ENCODE measurements at places on chromosomes 7 and 10.

- no peak for DNase-seq
Measured at GRCh38 chr7:15720849-15721471, 34.5 kb upstream of the MEOX2 start.

- DNase-seq: peak; percentile 73
Measured at GRCh38 chr10:63083904-63084689, 49.0 kb upstream of the NRBF2 start.

- no peak for DNase-seq
Measured at GRCh38 chr7:4108951-4109350, 573.1 kb upstream of the FOXK1 start.

DNA sequence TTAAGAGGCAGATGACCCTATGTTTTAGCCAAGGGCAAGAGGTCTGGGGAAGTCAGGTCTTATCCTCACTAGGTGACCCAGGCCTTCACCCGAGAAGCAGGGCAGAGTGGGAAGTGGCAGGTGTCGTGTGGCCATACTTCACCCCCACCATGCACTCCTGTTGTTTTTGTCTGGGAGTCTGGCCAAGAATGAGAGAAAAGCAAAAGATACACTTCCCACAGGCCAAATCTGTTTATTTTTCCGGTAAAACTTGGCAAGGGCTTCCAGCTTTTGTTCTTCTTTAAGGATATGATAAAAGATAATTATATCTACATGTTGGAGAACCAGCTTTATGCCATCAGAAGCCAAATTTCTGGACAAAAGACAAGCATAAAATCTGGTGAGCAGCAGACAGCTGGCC is 137.4 kb upstream of the CDC14C start:
- no peak for DNase-seq

GRCh38 chr7:127798023-127798422 is 146.0 kb downstream of the SND1 start:
- no peak for DNase-seq

- DNase-seq: no peak
Measured at GRCh38 chr7:51040787-51041186, 258.1 kb upstream of the GRB10 start.

GRCh38 chr10:132245056-132245455 is 58.3 kb downstream of the DPYSL4 start:
- DNase-seq: no peak

DNA sequence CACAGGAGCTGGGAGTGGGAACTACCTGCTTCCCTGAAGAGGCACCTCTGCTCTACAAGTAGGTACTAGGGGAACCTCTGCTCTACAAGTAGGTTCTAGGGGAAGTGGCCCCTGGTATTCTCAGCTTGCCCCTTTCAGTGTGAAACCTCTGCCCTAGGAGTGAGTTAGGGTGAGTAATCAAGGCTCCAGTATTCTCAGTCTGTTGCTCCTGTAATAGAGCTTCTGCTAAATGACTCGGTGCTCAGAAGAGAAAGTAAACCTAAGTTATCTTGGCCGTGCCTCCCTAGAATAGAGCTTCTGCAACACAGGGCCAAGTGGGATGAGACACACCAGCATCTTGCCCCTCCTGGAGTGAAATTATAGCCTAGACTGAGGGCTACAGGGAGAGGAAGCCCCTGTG is 13.4 kb upstream of the RASSF4 start:
- DNase-seq: no peak

DNA sequence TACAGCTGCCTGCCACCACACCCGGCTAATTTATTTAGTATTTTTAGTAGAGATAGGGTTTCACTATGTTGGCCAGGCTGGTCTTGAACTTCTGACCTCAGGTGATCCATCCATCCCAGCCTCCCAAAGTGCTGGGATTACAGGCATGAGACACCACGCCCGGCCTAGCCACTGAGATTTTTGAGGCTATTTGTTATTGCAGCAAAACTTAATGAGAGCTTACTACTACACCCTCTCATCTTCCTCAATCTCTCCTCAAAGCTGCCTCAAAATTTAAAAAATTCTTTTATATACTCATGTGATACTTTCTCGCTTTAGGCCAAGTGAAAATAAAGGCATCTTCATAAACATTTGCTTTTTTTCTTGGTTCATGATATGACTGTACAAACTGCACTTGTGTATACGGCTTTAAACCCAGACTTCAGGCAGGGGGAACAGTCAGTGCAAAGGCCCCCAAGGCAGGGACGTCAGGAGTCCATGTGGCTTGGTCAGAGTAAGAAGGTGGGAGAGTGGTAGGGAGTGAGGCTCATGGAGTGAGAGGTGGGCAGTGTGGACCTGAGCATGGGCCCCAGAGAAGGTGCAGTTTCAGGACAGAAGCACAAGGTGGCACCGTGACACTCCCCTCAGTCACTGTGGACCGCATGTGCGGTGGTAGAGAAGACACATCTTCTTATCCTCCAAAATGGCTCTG is 55.5 kb downstream of the SYPL1 start:
- DNase-seq: peak; percentile 87

- DNase-seq: no peak
Measured at GRCh38 chr10:15172306-15172840, 3.9 kb upstream of the NMT2 start.

DNA sequence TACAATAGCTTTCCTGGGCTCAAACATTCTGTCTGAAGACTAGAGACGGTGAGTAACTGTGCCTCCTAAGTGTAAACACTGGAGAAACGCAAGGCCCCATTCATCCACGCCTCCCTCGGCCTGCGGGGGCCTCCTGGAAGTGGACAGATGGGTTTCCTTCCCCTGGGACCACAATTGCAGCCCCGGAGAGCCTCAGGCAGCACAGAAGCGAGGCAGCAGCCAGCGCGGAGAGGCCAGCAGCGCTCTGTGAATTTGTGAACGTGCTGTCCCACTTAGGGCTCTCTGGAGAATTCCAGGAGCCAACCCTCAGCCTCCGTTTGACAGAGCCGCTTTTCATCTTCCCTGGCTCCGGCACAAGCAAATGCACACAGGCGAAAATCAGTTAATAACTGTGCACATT is 23.2 kb upstream of the CALN1 start:
- DNase-seq: no peak

DNA sequence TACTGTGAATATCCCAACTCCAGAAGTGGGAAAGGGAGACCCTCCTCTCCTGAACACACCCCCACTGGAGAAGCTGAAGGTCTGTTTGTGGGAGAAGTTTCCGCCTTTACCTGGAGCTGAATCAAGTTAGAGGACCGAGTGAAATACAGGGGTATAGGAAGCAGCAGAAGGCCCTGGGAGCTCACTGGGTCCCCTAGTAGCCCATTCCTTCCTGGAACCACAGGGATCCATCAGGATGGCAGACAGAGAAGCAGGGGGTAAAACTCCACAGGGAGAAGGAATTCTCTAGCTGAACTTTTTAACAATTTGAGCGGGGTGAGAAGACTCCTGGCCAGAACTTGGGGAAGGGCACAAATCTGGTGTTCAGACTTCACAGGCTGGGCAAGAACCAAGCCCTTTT is 275.8 kb downstream of the GRID1 start:
- no peak for DNase-seq

DNA sequence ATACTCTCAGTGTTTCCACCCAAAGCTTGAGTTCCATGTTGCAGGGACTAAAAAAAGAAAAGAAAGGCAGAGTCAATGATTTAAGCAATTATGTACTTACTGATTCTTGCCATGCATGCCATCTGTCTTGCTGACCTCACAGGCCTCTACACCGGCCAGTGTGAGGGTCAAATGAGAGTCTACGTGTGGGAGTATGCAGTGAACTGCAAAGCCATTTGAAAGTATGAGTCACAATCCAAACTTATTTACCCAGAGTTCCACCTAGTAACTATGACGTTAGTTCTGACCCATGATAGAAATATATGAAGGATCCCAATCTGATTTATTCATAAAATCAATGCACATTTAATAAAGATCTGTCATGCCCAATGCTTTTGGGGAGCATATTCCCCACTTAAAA is 26.5 kb downstream of the PDE1C start:
- no peak for DNase-seq

Data from activated effector memory CD4-positive, alpha-beta T cell treated with anti-CD3 and anti-CD28 coated beads, Interleukin-2, amount 50 U/mL, for 16 hours (primary cell).